Activated CD4-positive, alpha-beta T cell treated with anti-CD3 and anti-CD28 coated beads, Interleukin-2, amount 50 U/mL, for 24 hours (primary cell): ENCODE measurements at places on chromosomes 6 and 20.
A peak's percentile ranks its signal among the peaks of the same experiment; 100 is the strongest.

DNA sequence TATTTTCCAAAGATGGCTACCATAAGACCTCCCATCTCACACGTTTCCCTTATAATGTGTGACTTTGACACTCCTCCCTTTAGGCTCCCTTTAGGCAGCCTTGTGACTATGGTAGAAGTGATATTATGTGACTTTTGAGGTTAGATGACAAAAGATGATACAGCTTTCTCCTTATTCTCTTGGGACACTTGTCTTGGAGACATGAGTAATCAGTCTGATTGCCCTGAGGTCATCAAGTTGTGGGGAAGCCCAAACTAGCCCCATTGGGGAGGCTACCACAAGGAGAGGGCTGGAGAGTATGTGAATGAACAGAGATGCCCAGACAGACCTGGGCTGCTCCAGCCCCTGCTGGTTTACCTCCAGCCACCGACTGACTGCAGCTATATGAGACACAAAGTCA, 10.6 kb upstream of the DLK2 start:
- no peak for DNase-seq

GRCh38 chr6:139612135-139612465, 237.7 kb upstream of the CITED2 start:
- DNase-seq, result no peak

DNA sequence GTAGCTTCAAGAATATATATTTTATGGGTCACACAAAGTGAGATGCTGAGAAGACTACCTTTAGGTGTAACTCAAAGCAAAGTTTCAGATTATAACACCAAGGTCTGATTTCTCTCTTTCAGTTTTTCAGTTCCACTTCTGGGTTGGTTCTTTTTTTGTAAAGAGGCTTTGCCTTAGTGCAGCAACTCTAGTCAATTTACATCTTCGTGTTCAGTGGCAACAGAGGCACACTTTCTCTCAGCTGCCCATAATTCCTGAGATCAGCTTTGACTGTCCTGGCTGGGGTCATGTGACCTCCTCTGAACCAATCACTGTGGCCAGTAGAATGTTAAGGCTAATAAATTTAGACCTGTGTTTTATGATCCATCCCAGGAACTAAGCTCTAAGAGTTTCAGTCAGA, 120.2 kb downstream of the TINAG start:
- no peak for DNase-seq

- no peak for DNase-seq
These were observed 87.9 kb downstream of the PDE10A start for GRCh38 chr6:165575158-165575549.

GRCh38 chr20:35283441-35284266, 918 bp downstream of the EIF6 start:
- DNase-seq, result peak; percentile 11
